Left colon (tissue), 2 donors: ENCODE measurements at places on chromosomes 12 and 14.

DNA sequence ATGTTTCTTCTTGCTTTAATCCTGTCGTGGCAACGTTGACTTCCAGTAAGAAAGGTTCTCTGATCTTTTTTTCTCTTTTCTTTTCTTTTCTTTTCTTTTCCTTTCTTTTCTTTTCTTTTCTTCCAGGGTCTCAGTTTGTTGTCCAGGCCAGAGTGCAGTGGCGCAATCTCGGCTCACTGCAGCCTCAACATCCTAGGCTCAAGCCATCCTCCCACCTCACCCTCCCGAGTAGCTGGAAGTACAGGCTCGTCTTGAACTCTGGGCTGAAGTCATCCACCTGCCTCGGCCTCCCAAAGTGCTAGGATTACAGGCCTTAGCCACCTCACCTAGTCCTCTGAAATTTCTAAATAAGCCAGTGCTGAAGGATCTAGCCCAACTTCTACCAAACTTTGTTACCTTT is 1.3 kb upstream of the MAP3K9 start:
- DNase-seq: no peak

DNA sequence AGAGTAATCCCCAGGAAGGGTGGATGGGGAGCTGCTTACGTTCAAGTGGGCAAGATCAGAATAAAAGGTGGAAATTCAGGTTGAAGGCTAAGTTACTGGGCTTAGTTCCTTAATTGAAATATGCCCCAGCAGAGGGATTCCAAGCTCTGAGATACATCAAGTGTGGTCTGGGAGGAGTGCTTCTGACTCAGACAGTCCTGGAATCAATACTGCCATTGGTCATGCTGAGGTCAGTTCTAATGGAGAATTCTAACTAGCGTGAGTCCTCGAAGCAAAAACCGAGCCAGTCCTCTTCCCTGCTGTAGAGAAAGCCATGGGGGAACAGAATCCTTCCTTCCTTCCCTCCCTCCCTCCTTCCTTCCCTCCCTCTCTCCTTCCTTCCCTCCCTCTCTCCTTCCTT is 39.9 kb downstream of the NOS1 start:
- no peak for DNase-seq

- no peak for DNase-seq
Observed at GRCh38 chr12:10310926-10311720, 3.5 kb downstream of the KLRD1 start.

DNA sequence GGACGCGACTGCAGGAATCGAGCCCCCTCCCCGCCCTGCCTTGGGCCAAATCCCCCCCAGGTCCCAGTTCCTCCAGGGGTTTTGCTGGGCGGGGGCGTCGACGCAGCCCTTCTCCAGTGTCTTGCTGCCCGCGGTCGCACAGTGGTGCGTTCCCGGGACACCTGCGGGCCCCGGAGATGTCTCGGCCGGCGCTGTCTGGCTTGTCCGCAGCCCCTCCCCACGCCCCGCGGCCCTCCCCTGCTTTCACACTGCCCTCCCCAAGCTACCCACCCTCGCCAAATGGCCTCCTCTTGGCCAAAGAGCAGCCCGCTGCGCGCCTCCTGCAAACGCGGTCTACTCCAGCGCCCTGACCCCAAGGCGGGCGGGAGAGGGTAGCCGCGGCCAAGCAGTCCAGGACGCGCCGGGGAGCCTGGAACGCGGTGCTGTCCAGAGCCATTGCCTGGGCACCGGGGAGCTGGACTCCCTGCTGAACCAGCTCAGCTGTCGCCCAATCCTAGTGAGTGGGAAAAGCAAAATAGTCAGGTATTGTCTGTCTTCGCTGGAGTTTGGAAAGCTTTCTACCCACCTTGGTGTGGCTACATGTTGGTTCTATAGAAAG is 122.0 kb downstream of the AACS start:
- no peak for DNase-seq

DNA sequence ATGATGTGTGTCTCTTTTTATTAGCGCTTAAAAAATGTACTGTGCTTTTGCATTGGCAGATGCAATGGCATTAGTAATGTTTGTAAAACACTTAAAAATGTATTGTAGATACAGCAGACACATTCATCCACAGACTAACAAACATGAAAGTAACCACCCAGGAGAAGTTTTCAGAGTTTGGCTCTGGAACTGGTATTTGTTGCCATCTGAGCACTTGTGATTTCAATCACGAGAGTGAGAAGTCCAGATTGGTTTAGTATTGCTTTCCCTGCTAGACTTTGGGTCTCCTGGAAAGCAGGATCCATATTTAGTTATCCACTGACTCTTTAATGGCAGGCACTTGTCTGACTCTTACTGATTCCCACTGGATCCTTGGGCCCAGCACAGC is 13.2 kb downstream of the RASSF8 start:
- DNase-seq: no peak

DNA sequence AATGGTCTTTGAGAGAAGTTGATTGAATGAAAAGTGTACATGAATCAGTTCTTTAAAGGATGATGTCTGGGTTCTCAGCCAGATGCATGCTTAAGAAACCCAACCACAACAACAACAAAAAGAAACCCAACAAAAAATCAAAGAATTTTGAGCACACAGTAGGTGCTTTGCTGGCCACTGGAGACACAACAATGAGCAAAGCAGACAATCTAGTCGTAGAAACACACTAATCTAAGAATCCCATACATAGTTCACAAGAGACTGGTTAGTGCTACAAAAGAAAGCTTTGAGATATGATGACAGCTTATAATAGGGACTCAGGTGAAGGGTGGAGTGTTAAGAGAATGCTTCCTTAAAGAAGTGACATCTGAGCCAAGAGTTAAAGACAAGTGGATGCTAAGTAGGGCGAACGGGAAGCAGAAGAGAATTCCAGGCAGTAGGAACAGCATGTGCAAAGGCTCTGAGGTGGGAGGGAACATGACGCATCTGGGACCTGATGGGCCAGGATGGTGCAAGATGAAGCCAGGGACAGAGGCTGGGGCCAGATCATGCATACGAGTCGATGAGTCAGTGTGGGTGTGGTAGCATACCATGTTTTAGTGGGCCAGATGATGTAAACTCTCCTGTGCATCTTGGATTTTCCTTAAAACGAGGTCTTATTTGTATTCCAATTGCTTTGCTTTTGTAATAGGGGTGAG is 4.6 kb upstream of the HIP1R start:
- no peak for DNase-seq

GRCh38 chr12:121773011-121773777 is 20.3 kb downstream of the RHOF start:
- DNase-seq: peak; percentile 66

GRCh38 chr12:121107681-121108080 is 25.0 kb upstream of the P2RX7 start:
- DNase-seq: no peak

DNA sequence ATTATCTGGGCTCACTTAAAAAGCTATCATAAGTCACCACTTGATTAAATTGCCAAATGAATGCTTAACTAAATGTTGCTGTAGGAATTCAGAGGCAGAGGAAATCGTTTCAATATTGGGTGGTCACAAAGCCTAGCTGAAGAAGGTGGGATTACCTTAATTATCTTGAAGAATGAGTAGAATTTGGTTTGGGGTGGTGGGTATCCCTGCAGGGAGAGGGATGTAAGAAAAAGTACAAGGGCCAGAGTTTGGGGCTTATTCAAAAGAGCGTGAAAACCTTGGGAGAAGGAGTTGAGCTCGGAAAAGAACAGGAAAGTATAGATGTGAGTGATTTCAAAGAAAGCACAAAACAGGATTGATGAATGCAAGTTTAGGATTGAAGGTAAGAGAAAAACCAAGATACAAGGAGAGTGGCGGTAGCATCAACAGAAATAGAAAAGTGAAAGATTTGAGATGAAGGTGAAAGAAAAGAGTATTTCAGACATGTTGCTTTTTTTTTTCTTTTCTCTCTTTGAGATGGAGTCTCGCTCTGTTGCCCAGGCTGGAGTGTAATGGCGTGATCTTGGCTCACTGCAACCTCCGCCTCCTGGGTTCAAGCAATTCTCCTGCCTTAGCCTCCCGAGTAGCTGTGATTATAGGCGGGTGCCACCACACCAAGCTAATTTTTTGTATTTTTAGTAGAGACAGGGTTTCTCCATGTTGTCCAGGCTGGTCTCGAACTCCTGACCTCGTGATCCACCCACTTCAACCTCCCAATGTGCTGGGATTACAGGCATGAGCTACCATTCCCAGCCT is 1.7 kb downstream of the BRMS1L start:
- no peak for DNase-seq

GRCh38 chr14:23356662-23357061 is 4.0 kb upstream of the SLC22A17 start:
- DNase-seq: no peak
